ENCODE measurements at places on chromosomes 6 and 20.

- DNase-seq: no peak
Measured at GRCh38 chr6:122709922-122710512, 69.5 kb upstream of the FABP7 start.

- no peak for DNase-seq
Measured at GRCh38 chr20:62309947-62310756, 7.4 kb downstream of the ADRM1 start.

DNA sequence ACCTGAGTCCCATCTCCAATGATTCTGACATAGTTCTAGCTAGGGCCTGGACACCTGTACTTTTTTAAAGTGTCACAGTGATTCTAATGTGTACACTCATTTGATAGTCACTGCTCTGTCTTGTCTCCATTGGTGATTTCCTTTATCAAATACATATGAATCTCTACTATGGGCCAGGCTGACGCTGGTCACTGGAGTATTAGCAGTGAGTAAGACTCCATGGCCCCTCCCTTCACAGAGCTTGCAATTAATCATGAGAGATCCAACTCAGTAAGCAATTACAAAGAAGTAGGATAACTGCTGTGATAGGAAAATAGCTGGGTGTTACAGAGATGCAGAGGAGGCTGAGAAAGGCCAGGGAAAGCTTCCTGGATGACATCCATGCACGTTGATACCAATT, 19.3 kb upstream of the SASH1 start:
- DNase-seq: no peak

GRCh38 chr6:137706083-137706750, 160.8 kb upstream of the TNFAIP3 start:
- no peak for DNase-seq

- no peak for DNase-seq
Measured at GRCh38 chr6:101486124-101486523, 92.6 kb downstream of the GRIK2 start.

- DNase-seq: no peak
Measured at GRCh38 chr20:3161316-3162079, 1.8 kb upstream of the FASTKD5 start.

GRCh38 chr6:87426789-87427188, 19.0 kb downstream of the CFAP206 start:
- no peak for DNase-seq

GRCh38 chr6:3231247-3232016, 4.0 kb upstream of the TUBB2B start:
- DNase-seq: no peak

GRCh38 chr6:38725414-38726183, 10.5 kb downstream of the DNAH8 start:
- DNase-seq: no peak

DNA sequence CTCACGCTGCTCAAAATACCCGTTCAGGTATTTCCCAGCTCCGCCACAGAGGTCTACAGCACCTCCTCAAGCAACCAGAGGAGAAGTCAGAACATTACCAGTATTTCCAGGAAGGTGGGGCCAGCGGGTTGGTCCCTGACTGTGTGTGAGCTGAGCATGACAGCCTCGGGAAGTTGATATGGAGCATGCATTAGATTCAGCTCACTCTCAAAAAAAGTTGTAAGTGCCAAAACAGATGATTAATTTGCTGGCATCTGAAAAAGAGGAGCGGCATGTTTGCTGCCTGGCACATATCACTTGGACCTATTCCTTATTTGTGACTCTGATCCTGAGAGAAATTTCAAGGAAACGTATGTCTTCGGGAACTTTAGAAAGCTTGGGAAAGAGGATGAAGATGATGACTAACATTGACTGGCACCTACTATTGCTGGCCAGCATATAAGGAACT, 32.3 kb downstream of the ELOVL2 start:
- no peak for DNase-seq

DNA sequence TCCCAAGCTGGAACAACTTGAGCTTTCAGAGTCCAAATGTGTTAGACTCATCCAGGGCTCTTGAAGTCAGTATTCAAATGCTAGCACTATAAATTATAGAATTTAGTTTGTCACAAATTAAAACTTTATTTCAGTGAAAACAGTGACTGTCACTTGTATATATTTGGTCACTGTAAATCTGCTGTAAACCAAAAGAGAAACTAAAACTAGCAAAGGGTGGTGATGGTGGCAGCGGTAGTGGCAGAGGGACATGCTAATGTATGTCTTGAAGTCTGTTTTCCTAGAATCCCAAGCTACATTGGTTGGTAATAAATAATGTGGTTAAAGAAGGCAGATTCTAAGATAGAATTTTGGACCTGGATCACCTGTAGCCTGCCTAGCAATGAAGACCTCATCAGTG, 140.4 kb upstream of the CENPW start:
- DNase-seq: peak; percentile 10

- peak; percentile 87 for DNase-seq
Measured at GRCh38 chr6:157323255-157323965, at the start of gene TMEM242. Gene TMEM242 (minus strand): TSS chr6:157323519. CDS start chr6:157323499, 20 bp downstream.

DNA sequence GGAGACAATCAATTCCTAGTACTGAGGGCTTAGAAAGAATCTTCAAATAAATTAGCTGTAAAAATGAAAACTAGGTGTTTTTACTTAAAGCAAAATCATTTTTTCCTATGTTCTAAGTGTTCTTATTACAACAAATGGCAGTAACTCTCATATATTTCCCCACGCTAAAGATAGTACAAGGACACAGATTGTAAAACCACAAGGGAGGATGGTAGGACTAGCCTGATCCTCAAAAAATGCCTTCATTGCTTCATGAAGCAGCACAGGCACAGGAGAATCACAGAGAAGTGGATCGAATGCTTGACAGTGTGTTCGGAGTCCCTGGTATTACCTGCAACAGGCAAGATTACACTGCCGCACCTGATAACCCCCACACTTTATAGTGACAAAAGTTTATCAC, 58.5 kb downstream of the SAMD3 start:
- no peak for DNase-seq

DNA sequence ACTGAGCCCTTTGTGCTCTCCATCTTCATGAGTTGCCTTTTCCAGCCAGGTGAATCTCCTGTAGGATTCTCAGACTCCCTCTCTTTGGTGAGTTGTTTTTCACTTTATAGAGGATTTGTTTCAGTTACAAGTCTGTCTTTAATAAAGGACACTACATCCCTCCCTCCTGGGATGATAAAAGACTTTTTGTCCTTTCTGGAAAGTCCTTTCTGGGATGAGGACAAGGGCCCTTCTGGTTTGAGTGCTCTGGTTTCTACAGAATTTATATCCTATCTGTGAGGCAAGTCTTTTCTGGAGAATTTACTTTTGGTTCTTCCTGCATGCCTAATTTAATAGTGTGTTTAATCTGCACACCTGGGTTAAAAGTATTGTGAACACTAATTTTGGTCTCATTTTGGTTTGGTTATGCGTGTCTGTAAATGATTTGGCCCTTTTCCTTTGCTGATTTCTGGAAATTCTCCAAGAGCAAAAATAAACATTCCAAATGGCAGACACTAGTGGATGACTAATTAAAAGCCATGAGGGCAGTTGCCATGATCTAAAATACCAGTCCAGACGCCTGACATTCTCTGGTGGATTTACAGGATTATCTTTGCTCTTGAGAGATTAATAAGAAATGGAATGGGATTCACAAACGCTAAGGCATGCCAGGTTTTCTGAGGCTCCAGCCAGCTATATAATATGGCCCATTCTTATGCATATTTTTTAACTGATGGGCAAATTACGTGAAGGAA, 44.8 kb downstream of the TCP11 start:
- no peak for DNase-seq

Measured in immature natural killer cell (primary cell).